ENCODE measurements at places on chromosomes 7 and 10. TPM values are rescaled to one million over a fixed set of nuclear protein-coding genes. Genes with fewer than 3 reads are reported as not detected.

PCDH15 gene
- not detected for total RNA-seq

PILRA gene
- total RNA-seq, result 1.2 TPM

CNPY1 gene
- not detected for total RNA-seq

CLRN3 gene
- total RNA-seq, result 110 TPM

- DNase-seq, result no peak
Observed at GRCh38 chr10:89138755-89139490, 68.2 kb downstream of the CH25H start.

DNA sequence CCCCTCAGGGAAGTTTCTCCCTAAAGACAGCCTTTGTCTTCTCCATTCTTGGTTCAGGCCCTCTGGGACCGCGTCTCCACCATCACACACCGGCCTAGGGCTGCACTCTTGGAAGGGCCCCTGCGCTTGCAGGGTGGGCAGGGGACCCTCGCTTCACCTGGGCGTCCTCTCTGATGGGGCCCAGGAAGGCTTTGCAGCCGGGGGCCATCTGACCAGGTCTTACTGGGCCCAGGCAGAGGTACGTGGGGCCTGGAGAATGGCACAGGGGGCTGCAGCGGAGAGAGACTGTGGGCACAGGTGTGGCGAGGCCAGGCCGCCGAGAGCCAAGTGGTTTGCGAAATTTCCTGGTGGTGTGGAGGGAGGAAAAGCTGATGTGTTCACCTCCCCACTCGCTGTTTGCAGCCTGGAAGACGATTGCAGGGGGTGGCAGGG lies 44.4 kb downstream of the ALOX5 start:
- DNase-seq, result no peak

DNA sequence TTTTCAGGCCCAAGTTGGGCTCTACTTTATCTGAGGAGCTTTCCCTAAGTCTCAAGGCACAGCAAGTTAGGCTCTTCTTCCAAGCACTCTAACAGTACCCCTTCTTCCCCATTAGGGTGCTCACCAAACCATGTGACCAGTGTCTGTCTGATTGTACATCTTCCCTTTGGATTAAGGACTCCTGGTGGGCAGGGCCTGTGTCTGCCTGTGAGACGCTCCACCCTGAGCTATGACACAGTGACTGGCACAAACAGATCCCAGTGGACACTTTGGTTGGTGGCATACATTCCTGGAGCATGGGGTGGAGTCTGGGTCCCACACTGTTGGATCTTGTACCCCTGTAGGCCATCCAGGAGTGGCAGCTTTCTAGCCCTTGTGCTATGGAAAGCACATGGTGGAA lies 23.8 kb downstream of the PLPP4 start:
- no peak for DNase-seq

GRCh38 chr10:117364110-117364960 lies 10.9 kb downstream of the PDZD8 start:
- no peak for DNase-seq

DNA sequence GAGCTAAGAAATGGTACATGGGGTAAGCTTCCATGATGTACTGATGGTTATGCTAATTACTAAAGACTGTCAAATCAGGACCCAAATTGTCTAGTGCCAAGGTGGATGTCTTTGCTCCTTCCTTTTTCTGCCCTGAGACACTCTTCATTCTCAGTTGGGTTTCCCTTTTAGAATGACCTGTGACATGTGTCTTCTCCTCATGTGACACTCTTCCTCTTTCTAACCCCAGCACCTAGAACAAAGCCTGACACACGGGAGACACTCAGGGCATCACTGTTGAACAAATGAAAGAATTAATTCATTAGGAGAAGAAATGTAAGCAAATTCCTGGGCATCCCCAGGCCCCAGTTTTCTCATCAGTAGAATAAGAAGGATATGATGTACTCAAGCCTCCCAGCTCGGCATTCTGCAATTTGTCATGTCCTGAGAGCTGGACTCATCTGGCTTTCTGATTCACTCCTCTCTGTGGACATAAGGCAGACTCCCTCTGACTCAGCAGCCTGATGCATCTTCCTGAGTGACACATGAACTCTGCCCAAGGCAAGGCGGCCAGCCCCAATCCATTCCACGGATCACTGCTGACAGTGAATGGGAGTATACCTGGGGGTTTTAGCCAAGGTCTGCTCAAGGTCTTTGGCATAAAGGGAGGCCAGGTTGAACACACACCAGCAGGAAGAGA lies 473.8 kb downstream of the KCNMA1 start:
- peak; percentile 61 for DNase-seq

DNA sequence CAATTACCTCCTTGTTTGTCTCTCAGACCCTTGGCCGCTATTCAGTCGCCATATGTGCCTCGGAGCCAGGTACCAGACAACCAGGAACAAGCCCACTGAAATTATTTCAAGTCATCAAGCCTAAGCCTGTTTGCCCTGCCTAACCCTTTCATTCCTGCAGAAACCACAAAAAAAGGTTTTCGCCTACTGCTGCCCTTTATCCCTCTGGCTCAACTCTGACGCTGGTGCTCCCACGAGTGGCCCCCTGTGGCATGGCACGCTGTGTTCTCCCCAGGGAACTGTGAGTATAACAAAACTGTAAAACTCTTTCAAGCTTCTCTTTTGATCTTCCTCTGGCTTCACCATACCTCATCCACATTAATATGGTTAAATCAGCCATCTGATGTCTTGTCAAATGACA lies 215.7 kb upstream of the CDC14C start:
- DNase-seq, result no peak

GRCh38 chr10:1377231-1377630 lies 321.0 kb downstream of the WDR37 start:
- DNase-seq, result peak; percentile 7

DNA sequence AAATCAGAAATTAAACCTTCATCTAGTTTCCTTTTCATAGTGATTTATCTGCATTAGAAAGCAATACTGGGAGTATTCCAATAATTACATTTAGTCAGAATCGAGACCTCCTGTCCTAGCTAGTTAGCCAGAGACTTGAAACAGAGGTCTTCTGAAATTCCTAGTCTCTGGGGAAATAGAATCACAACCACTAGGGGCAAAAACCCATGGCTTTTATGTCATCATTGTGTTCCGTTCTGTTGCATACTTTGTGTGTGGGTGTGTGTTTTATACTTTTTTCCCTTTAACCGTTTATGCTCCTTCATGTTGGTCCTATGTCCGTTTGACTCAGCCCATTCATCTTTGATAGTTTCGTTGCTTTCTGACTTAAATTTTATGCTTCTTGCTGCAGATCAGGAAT lies 79.8 kb downstream of the RALA start:
- no peak for DNase-seq

GRCh38 chr10:101145750-101146391 lies 14.8 kb downstream of the TLX1 start:
- no peak for DNase-seq

DNA sequence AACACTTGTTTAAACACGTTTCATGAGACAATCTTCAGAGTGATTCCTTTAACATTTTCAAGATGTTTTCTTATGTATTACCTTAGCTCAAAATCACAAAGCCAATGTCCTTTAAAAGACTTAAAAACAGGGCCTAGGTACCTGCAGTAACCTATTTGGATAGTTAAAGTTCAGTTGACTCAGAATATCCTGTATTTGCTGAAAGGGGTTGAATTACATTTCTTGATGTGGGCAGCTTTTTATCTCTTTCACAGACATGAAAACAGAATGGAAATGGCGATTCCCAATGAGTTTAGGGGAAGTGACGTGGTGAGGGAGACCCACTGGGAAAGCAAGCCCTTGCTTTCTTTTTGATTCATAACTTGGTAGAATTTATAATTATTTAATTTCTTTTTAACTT lies 324.4 kb upstream of the AOAH start:
- DNase-seq, result no peak

DNA sequence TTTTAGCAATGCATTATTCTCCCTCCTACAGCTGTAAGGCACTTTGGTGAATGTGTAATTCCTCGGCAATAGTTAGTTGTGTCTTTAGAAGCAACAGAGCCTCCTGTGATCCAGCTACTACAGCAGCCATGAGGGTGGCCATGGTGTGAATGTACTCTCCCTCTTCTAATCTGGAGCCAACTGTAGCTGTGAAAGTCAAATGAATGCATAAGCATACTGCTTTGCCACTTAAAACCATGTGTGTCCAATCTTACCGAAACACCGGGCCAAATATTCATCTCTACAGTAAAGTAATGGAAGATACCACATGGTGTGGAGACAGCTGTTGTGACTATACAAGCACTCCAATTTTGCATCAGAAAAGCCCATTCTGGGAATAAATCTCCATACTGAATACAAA lies 195.0 kb downstream of the DNAJC1 start:
- no peak for DNase-seq

GRCh38 chr7:92750946-92751345 lies 85.4 kb downstream of the CDK6 start:
- DNase-seq, result no peak

- no peak for DNase-seq
Observed at GRCh38 chr10:77943121-77943901, 16.8 kb upstream of the DLG5 start.

DNA sequence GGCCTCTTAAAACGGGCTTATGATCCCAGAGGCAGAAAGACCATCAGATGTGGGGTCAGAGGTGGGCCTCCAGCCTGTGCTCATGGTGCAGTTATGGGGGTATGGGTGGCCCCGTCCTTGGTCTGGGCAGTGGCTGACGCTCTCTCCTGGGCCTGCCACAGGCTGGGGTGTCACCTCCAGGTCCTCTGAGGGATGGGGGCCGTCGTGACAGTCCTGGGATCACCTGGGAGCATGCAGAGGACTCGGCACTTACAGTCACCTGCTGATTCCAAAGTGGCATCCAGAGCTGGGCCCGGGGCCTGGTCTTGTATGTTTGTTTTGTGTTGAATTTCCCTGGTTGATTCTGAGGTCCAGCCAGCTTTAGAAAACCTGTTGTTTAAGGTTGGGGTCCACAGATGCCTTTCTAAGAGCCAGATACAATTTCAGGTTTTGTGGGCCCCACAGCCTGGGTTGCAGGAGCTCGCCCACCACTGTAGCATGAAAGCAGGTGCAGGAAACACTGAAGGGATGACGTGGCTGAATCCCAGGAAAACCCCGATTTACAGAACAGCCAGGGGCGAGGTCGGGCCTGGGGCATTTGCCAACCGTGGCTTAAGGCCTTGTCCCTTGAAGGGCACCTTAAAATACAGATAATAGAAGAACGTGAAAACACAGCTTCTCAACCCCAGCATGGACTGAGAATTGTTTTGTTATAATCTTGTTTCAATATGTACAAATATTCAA lies 170.7 kb upstream of the PPP2R2D start:
- peak; percentile 4 for DNase-seq
